ENCODE measurements at places on chromosomes 16 and 17. TPM values are rescaled to one million over a fixed set of nuclear protein-coding genes. Genes with fewer than 3 reads are reported as not detected.

Gene SRL
- under 0.01 TPM for total RNA-seq

Gene KCTD13
- 4.2 TPM for total RNA-seq

Gene GABARAPL2
- 79.4 TPM for total RNA-seq

Gene EPOP
- 0.90 TPM for total RNA-seq

Gene CUEDC1
- total RNA-seq: 3.9 TPM

Gene HOXB13
- not detected for total RNA-seq

Gene ST6GALNAC1
- total RNA-seq: not detected

Gene NPIPA3
- total RNA-seq: 0.25 TPM

Gene CDRT15L2
- not detected for total RNA-seq

Gene CRHR1
- total RNA-seq: not detected

Gene CNTNAP4
- not detected for total RNA-seq

Gene TBC1D26
- total RNA-seq: not detected

Gene FOXF1
- 0.26 TPM for total RNA-seq

Gene ITGA2B
- total RNA-seq: 0.51 TPM

Gene MARVELD3
- 0.51 TPM for total RNA-seq

Gene AKTIP
- 22.6 TPM for total RNA-seq

DNA sequence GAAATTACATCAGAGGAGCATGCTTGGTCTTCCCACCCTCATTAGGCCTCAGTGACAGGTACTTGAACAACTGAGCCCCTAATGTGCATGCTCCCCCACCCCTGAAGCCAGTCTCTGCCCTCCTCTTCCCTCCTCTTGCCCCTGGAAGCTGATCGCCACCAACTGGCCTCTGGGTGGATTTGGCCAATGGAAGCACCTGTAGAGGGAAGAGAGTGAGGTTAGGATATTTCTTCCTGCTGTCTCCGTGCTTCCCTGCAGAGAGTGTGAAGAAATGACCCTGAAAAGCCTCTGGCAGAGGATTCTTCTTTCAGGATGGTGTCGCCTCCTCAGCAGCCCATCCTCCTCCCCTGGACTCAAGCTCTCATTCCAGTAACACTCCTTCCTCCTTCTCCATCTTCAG lies 5.9 kb upstream of the CBLN1 start:
- no peak for DNase-seq

DNA sequence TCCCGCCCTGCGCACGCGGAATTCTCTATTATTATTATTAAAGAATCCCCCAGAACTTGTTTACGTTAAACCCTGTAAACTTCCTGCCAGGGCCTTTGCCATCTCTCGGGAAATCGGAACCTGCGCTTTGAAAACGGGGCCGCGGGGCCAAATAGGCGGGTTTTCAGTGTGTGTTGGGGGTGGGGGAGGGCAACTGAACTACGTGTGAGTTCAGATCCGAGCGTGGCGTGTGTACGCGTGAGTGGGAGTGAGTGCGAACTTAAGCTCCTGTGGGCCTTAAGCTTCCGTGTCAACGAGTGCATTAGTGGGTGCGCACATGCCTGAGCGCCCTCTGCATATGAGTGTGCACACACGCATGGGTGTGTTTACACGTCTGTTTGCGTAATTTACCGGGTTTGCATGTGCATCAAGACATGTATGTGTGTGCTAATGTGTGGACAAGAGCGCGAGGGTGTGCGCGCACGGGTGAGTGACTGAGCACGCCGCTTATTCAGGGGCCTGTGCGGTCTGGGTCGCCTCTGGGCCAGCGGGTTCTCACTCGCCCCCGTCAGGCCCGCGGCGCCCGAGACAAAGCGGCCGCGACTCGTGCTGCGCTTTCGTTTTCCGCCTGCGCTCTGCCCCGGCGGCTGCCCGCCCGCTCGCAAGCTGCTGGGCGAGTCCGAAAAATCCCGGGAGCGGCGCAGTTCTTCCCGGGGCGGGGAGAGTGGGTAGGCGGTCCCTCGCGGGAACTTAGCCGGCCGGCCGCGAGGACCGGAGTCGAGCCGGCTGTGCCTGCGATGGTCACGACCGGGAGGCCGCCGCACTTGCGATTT lies 1.2 kb upstream of the FOXF1 start:
- DNase-seq: peak; percentile 61

GRCh38 chr16:89705006-89705405 lies 3.5 kb upstream of the SPATA2L start:
- DNase-seq: no peak

GRCh38 chr17:64499805-64500486 lies 3.1 kb upstream of the POLG2 start:
- DNase-seq: no peak

DNA sequence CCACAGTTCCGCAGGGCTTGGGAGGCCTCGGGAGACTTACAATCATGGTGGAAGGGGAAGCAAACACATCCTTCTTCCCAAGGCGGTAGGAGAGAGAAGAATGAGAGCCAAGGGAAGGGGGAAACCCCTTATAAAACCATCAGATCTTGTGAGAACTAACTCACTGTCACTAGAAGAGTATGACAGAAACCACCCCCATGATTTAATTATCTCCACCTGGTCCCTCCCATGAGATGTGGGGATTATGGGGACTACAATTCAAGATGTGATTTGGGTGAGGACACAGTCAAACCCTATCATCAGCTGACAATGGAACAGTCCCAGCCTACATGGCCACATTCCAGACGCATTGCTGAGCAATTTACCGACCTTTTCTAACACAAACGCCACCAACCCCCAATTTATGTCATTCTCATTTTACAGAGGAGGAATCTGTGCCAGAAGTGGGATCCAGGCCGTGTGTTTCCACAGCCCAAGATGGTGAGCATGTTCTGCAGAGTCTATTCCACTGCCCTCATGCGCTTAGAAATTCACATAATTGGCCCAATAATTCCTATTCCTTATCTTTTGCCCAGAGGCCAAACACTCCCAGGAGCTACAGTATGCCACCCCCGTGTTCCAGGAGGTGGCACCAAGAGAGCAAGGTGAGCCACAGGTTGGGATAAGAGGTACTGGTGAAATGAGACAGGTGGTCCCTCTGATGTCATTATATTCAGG lies 17.3 kb downstream of the MILR1 start:
- DNase-seq: no peak

- no peak for DNase-seq
These were observed 7.2 kb downstream of the USP7 start for GRCh38 chr16:8956265-8957062.

GRCh38 chr16:66432429-66432828 lies 5.3 kb downstream of the BEAN1 start:
- DNase-seq: no peak

- DNase-seq: no peak
These were observed 78.2 kb downstream of the AMFR start for GRCh38 chr16:56347166-56347565.

DNA sequence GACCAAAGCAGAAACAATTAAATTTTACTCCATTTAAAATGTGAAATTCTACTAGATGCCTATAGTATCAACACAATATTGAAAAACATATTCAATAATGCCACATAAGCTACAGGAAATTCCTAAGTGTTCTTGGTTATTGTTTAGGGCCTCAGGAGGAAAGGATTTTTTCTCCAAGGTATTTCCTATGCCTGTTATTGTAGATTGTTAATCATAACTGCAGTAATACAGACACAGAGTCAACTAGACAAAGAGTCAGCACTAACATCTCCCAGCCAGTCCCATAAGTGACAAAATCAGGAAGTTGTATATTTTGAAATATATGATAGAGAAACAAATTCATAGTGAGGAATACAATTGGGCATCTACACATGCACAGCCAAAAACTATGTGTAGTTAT lies 782.7 kb upstream of the KIF2B start:
- DNase-seq: no peak

GRCh38 chr17:36182176-36183000 lies 6.0 kb upstream of the TBC1D3B start:
- DNase-seq: no peak

- DNase-seq: no peak
These were observed 542.1 kb downstream of the XYLT1 start for GRCh38 chr16:16928532-16929109.

- no peak for DNase-seq
These were observed 29.6 kb downstream of the COG4 start for GRCh38 chr16:70493802-70494201.

- no peak for DNase-seq
These were observed 415 bp upstream of the FLOT2 start for GRCh38 chr17:28897769-28898526.

- DNase-seq: no peak
These were observed 18.3 kb upstream of the LITAF start for GRCh38 chr16:11604783-11605563.

GRCh38 chr16:57882792-57883191 lies 80.5 kb upstream of the KIFC3 start:
- no peak for DNase-seq

- no peak for DNase-seq
These were observed 234.2 kb downstream of the TOX3 start for GRCh38 chr16:52312716-52313115.

- peak; percentile 47 for DNase-seq
These were observed 3.9 kb downstream of the CDH11 start for GRCh38 chr16:65117811-65118448.

GRCh38 chr17:27481327-27481726 lies 25.1 kb downstream of the KSR1 start:
- DNase-seq: no peak

GRCh38 chr17:78781893-78782304 lies at the start of gene CYTH1:
TSS of gene CYTH1 (minus strand) at chr17:78782273. CDS start at chr17:78782223, 50 bp downstream.
- no peak for DNase-seq

GRCh38 chr17:47864791-47865216 lies 13.8 kb upstream of the SP6 start:
- DNase-seq: no peak

- no peak for DNase-seq
These were observed 6.5 kb downstream of the ATAD5 start for GRCh38 chr17:30838202-30838807.

DNA sequence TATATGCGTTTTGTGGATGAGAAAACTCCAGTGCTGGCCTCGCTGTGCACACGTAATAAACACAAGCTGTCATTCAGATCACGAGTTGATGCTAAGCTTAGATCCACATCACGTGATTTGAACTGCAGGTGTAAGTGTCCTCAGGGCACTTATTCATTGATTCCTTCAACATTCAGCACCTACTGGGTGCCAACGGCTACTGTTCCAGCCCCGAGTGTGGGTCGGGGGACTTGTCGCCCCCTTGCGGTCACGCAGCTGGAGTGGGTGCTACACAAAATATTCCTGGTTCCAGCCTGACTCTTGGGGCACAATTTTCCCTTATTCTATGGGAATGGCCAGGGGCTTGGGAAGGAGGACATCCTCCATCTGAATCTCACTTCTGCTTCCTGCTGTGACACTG lies 29.9 kb upstream of the GINS2 start:
- peak; percentile 16 for DNase-seq

DNA sequence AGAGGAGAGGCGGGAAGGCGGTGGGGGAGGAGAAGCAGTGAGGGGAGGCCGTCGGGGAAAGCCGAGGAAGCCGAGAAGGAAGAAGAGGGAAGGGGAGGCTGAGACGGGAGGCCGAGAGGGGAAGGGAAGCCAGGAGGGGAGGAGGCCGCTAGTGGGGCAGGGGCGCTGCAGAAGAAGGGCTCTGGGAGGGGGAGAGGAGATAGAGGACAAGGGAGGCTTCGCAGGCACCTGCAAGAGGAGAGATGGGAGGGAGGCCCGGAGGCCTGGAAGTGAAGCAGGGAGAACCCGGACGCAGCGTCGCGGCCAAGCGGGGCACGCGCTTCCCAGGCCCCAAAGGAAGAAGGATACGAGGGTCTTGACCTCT lies 2.3 kb downstream of the C17orf58 start:
- peak; percentile 59 for DNase-seq

DNA sequence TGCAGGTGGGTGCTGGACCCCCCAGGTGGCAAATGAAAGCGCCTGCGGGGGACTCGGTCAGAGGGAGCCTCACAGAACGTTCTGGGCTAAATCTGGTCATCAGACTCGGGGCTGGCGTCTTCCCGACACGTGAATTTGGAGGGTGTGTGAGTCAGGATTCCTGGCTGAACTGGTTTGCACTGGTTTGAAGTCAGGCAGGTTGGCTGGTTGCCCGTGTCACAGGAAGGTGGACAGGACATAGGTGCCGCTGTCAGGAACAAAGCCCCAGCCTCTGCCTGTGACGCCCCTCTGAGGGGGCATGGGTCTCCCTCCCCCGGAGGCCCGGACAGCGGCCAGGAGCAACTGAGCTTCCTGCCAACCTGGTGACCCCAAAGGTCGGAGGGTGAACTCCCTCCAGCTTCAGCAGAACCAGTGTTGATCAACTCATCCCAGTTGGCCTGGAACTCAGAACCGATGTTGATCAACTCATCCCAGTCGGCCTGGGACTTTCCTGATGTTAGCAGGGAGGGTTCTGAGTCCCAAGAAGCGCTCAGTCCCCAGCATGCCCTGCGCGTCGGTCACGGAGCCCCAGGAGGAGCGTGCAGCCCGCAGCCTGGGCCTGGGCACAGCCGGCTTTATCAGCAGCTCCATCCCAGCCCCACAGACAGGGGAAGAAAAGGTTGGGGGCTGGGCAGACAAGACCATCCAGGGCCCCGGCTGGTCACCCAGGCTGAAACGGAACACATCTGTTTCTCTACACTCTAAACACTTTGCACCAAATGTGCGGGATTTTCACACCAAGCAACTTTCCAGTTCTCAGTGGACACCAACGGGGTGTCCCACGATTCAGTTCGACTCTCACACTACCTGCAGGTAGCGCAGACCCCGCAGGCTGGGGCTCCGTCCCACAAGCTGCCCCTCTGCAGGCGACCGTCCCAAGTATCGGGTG lies 14.4 kb upstream of the METRNL start:
- DNase-seq: peak; percentile 65

DNA sequence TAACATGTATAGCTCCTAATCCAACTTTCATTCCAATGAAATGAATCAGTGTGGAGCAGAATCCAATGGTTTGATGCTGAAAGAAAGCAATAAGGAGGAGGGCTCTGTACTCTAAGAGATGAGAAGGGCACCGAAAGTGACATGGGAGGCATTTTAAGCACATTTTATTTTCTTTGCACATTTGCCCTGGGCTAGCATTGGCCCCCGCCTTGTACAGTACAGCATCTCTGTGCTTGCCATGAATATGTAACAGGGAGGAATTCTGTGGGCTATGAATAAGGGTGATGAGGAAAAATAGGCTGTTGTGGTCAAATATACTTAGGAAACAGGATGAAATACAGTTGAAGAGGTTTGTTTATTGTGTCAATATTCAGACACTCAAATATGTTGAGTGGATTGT lies 45.2 kb upstream of the SHISA6 start:
- no peak for DNase-seq

GRCh38 chr16:48282636-48283263 lies 35.4 kb upstream of the ABCC11 start:
- no peak for DNase-seq

- peak; percentile 52 for DNase-seq
These were observed 20.4 kb downstream of the NFE2L1 start for GRCh38 chr17:48068491-48068961.

DNA sequence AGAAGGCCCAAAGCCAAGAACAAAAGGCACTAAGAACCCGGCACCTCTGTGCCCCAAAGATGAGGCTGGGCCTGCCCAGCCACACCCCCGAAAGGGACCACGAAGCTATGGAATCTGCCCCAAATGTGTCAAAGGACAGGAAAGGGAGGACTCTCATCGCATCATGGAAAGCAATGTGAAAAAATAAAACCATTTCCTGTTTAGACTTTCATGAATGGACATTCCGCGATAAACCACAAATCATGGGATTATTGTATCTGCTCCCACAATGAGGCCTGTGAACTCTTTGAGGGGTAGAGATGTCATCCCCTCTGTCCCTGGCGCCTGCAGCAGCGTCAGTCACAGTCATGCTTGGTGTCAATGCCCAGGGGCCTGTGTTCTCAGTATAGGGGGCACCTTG lies 135.0 kb downstream of the COPRS start:
- peak; percentile 94 for DNase-seq
